ENCODE measurements at places on chromosomes 4 and X. TPM values are rescaled to one million over a fixed set of nuclear protein-coding genes. Genes with fewer than 3 reads are reported as not detected.

The AMBN gene
- not detected for polyA plus RNA-seq

- DNase-seq, result peak; percentile 95
Observed at GRCh38 chr4:98510757-98511517, 147.5 kb downstream of the TSPAN5 start.

- peak; percentile 48 for DNase-seq
Observed at GRCh38 chr4:88219099-88219498, 60.7 kb upstream of the ABCG2 start.

- DNase-seq, result peak; percentile 8
Observed at GRCh38 chrX:73562458-73562857, 539 bp upstream of the CHIC1 start.

The GPR82 gene
- polyA plus RNA-seq, result not detected

The BCOR gene
- polyA plus RNA-seq, result 3.0 TPM

- DNase-seq, result no peak
Observed at GRCh38 chr4:2832981-2833670, 10.5 kb upstream of the ADD1 start.
